ENCODE measurements at places on chromosomes 16 and 17.

DNA sequence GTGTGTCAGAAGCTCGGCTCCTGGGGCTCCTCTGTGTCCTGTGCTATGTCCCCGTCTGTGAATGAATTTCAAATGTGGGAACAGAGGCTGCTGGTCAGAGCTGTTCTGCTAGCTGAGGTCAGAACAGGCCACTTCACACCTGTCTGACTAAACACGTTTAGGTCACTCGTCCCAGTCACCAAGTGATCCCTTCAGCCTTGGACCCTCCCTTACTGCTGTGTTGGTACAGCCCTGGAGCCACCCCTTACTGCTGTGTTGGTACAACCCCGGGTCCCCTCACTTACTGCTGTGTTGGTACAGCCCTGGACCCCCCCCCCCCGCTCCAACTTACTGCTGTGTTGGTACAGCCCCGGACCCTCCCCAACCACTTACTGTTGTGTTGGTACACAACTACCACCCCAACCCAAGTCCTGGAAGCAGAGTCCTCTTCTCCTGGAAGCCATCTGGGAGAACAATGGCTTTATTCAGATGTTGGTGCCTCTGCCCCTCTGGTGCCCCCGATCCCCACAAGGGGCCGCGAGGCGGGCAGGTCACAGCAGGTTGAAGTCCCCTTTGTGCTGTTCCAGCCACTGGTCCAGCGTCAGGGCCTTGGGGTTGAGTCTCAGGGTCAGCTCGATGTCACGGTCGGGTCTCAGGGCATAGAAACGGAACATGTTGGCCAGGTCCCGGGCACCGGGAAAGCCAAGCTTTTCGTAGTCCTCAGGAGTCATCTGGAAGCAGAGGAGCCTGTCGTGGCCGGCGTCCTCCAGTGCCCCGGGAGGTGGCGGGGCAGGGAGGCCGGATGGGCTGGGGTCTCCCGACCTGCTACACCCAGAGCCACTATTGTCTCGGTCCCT, 13.0 kb downstream of the NMRAL1 start:
- no peak for DNase-seq

GRCh38 chr17:69995476-69995875, 79.5 kb upstream of the KCNJ16 start:
- DNase-seq = no peak

- no peak for DNase-seq
Observed at GRCh38 chr17:2703606-2704005, 8.0 kb downstream of the CLUH start.

DNA sequence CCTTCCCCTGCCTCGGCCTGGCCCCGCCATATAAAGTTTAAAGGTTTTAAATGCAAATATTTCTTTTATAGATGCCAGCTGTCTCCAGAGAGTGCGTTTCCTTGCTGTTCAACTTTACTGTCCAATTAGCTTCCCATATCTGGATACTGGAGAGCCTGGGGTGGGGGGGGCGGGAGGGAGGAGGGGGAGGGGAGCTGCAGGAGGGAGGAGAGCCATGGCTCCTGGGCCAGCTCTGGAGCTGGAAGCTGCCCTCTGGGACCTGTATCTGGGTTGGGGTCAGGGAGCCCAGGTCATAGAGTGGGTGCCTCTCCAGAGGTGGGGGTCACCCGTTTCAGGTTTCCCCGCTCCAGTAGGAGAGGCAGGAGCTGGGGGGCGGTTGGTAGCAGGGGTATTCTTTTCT, 6.2 kb upstream of the GSE1 start:
- DNase-seq = no peak

DNA sequence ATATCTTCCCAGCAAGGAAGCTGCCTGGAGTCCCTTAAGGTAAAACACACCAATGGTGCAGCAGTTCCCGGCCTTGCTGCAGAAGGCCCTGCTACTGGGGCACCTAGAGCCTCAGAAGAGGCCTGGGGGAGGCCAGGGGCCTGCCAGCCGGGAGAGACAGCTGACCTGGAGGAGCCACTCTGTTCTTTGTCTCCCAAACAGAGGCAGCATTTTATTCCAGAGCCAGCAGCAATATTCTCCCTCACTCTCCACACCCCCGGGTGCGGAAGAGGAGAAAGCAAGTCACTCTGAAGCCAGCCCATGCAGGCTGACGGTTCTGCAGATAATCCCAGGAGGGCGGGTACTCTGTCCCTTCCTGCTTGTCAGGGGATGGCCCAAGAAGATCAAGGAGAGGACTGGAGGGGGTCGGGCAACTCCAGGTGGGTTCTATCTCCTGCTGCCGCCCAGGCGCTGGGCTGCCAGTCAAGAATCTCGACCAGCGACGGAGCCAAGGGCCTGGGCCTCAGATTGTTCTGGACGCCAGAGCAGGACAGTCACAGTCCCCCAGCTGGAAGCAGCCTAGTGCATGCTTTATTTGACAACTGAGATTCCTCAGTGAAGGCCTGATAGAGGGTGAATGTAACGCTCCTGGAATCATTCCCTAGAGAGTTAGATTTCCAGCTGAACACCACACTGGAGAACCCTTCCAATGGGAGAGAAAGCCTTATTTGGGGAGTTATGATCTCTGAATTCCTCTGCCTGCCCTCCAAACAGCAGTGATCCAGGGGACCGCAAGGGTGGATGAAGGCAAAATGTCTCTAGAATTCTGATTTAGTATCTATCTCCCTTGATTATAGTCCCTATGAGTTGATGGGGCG, 1.1 kb upstream of the KIFC3 start:
- DNase-seq = no peak

DNA sequence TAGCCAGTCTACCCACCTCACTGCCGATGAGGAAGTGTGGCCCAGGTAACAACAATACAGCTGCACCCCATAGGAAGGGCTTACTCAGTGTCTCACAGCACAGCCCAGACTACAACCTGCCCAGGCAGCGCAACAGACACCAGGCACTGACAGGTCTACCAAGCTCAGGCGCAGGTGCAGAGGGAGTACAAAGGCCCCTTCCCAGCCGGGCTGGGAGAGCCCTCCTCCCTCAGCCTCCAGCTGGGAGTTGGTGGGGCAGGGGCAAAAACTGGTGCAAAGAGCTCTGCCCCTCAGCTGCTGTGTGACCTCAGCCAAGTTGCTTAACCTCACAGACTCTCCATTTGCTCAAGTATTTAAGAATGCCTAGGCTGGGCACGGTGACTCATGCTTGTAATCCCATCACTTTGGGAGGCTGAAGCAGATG, 112.6 kb upstream of the LHX1 start:
- no peak for DNase-seq

DNA sequence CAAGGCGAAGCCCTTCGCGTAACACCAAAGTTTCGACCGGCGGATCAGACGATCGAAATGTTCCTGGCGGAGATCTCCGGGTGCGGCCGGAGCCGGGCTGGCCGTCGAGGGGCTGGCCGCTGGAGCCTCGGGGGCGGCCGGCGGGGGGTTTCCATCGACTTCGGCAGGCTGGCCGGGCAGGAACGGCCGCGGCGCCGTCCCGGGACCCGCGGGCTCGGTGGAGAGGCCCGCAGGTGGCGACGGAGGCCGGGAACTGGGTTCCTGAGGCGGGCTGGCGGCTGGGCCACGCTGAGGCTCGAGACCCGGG, 1.1 kb downstream of the EPOP start:
- DNase-seq = no peak

DNA sequence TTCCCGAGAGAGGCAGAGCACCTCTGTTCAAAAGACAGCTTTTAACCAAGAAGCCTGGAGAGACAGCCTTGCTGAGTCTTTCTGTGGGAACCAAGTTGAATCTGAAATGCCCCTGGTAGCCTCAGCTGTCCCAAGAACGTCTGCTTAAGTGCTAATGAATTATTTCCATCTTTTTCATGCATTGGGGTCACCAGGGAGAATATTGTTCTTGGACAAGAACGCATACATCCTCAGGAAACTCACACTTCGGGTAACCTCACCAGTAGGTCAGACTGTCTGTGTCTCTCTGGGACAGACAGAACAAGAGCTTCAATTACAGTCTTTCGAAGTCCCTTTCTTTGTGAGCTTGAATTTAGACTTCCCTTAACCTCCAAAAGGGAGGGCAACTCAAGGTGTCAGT, 134.6 kb upstream of the ADAMTS18 start:
- DNase-seq = no peak

DNA sequence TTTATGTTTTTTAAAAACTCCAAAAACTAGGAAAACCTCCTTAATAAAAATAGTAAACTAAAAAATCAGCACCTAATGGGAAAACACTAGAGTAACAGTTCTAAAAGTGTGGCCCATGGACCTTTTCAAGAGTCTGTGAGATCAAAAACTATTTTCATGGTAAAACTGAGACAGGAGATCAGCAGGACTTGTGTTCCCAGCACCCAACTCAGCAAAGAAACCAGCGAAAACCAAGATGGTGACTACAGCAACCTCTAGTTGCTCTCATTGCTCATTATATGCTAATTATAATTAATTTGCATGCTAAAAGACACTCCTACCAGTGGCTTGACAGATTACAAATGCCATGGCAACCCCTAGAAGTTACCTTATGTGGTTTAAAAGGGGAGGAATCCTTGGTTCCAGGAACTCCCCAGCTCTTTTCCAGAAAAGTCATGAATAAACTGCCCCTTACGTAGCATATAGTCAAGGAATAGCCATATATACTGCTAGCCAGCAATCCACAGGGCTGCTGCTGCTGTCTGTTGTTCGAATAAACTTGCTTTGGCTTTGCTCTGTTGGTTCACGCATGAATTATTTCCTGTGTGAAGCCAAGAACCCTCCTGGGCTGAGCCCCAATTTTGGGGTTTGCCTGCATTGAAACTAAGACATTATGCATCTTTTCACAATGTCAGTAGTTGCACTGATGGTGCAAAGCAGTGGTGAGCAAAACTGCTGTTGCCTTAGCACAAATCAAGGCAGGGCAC, 12.4 kb downstream of the CMTR2 start:
- no peak for DNase-seq

GRCh38 chr17:68198931-68199836, 48.7 kb upstream of the AMZ2 start:
- DNase-seq = no peak

DNA sequence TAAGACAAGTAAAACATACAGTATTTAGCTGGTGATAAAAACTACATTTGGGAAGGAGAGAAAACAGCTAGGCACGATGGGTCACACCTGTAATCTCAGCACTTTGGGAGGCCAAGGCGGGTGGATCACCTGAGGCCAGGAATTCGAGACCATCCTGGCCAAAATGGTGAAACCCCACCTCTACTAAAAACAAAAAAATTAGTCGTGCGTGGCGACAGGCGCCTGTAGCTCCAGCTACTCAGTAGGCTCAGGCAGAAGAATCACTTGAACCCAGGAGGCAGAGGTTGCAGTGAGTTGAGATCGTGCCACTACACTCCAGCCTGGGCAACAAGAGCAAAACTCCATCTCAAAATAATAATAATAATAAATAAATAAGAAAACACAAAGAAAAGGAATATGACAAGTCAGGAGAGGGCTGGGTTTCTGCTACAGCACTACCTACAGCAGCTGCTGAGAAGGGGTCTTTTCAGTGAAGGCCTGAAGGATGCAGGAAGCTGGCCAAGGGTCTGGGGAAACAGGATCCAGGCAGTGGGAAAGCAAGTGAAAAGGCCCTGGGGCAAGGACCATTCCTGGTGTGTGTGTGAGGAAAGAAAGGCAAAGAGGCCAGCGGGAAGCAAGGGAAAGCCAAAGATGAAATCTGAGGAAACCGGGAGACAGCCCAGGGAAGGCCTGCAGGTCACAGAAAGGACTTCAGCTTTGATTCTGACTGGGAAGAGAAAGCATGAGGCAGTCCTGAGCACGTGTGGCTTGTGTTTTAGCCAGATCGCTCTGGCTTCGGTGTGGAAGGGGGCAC, 10.6 kb downstream of the MBTPS1 start:
- no peak for DNase-seq

GRCh38 chr17:49546546-49547535, 28.8 kb upstream of the NXPH3 start:
- no peak for DNase-seq

DNA sequence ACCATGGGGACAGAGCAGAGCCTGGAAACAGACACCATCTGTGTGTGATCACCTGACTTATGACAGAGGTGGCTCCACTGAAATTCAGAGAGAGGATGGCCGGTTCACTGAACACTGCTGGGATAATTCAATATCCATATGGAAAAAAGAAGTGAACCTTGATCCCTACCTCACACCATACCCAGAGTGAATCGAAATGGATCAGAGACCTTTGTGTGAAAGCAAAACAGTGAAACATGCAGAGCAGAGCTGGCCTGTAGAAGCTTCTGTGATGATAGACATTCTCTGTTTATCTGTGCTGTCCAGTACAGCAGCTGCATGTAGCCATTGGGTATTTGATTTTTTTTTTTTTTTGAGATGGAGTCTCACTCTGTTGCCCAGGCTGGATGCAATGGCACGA, 20.3 kb downstream of the ADCY7 start:
- no peak for DNase-seq

DNA sequence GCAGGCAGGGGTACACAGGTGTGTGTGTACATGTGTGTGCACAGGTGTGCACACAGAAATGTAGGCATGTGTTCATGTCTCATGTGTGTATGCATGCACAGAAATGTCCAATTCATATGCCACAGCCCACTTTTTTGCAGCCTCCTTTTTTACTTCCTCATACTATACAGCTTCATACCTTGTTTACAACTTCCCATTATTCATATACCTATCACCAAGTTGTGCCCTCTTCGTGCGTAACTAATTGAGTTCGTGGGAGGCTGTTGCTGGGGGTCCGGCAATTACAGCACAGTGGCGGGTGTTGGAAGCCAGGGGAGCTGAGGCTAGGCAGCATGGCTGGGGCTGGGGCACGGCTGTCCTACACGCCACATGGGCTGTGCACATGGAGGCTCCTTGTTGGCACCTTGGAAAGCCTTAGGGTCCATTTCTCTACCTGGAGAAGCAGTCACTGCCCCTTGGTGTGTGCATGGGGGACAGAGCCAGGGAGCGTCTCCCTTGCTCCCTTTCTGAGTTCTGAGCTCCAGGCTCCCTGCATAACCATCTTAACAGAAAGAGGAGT, 266.7 kb downstream of the ENGASE start:
- no peak for DNase-seq

- no peak for DNase-seq
Observed at GRCh38 chr17:67490471-67490870, 113.4 kb downstream of the PITPNC1 start.

DNA sequence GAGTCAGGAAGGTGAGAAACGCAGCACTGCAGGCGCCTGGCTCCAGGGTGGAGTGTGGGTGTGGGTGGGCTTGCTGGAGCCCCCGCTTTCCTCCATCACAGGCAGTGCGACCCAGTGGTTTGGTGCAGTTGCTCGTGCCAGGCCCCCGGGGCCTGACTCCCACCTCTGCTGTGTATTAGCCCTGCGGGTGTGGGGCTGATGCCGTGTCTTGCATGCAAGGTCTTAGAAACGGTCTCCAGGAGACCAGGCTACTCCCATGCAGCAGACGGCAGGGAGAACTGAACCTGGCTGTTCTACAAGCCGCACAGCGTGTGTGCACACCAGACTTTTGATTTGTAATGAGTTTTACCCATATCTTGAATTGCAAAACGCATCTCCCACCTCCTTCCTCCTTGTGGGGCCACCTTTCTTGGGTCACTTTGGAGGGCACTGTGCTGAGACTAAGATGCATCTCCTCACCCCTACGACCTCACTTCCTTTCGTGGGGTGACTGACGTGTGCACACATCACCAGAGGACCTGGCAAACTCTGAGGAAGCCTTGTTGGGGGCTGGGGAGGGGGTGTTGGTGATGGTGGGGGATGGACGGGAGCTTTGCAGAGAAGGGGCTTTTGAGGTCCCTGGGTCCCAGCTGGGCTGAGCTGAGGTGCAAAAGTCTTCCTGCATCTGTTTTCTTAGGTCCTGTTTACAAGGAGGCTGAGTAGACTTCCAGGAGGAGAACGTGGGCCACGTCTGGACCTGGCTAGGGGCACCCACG, 101.8 kb upstream of the TNRC6C start:
- DNase-seq = no peak

GRCh38 chr16:85185303-85186100, 73.2 kb upstream of the CIBAR2 start:
- DNase-seq = no peak
